Activated CD4-positive, alpha-beta T cell treated with anti-CD3 and anti-CD28 coated beads, Interleukin-2, amount 10 ng/mL, durations not matched to agents 7 days and 5 days (primary cell): ENCODE measurements at places on chromosomes 1 and 21.

- DNase-seq = no peak
Measured at GRCh38 chr1:61244114-61244513, 161.8 kb downstream of the NFIA start.

GRCh38 chr1:232036181-232036933 is 409.8 kb downstream of the DISC1 start:
- DNase-seq = no peak

- no peak for DNase-seq
Measured at GRCh38 chr1:59162665-59163064, 134.2 kb upstream of the FGGY start.

DNA sequence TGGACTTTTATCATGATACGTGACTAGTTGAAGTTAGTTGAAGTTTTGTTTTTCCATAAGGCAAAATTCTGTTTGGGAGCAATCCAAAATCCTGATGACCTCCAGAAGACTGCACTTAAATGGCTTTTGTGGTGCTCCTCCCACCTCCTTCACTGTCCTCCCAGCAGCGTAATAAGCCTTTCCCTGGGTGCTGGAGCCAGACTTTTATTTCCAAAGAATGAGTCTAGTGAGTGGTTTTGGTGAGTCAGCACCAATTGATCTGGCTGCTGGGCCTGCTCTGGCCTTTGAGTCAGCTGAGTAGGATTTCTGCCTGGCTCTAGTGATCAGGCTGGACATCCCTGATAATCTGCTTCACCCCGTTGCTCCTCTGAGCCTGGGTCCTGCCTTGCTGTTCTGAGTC is 21.7 kb upstream of the KCND3 start:
- DNase-seq = no peak

GRCh38 chr1:201500670-201501120 is 6.2 kb downstream of the CSRP1 start:
- no peak for DNase-seq

- DNase-seq = no peak
Measured at GRCh38 chr1:115136106-115136505, 46.8 kb upstream of the TSPAN2 start.

- DNase-seq = no peak
Measured at GRCh38 chr21:20789729-20790500, 208.3 kb upstream of the NCAM2 start.

DNA sequence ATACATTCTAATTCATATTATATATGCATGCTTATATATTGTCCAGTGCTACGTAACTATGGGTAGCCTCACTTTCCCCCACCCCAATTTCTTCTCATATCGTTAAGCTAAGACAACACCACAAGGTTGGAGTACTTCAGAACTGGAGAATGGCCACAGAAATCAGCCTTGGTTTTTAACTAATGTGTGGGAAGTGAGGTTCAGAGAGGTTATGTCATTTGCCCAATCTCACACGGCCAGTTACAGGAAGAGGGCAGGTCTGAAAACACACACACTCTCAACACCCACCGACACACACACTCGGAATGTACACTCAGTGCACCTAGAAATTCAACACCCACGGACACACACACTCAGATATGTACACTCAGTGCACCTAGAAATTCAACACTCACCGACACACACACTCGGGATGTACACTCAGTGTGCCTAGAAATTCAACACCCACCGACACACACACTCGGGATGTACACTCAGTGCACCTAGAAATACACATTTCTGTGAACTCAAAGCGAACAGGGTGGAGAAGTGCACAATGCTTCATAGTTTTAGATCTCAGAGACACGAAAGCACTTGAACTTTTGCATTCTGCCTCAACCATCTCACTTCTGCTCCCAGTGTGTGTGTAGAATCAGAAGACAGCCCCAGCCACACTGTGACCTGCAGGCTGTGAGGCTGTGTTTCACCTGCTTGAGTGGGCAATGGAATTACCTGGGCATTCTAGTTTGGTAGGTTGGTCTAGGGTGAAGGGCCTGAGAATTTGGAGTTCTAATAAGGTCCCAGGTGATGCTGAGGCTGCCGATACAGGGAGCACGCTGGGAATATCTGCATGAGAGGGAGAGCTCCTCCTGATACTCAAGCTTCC is 170.4 kb downstream of the CLIC6 start:
- no peak for DNase-seq

DNA sequence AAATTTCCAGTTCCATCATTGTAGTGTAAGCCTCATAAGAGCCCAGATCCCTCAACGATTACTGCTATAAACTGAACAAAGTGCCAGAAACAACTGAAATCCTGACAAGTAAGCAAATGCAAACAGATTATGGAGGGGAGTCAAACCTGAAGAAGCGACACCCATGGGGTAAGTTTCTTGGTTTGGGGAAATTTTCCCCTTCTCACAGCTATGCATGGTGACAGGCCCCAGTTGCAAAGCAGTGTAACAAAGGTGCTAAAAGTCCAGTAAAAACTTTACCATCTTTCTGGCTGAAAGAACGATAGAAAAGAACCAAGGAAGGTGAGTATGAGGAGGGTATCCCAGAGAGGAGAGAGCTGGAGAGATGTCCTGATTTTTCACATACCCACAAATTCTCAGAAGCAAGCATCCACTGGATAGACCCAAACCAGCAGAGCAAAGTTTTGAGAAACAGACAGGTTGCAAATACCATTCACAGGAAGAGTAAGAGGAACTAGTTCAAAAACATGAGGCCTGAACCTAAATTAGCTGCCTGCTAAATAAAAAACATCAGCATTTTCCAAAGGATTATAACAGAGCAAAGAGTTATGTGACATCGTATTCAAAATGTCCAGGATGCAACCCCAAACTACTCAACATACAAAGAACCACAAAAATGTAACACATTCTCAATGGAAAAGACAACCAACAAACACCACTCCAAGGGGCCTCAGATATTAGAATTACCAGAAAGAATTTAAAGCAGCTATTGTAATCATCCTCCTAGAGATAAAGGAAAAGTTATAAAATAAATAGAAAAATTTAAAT is 14.5 kb downstream of the SCYL3 start:
- no peak for DNase-seq

- no peak for DNase-seq
Measured at GRCh38 chr1:222334026-222334680, 213.8 kb downstream of the HHIPL2 start.

- peak; percentile 76 for DNase-seq
Measured at GRCh38 chr1:19643602-19644394, at the start of gene NBL1. TSS of gene NBL1 (plus strand) at chr1:19644311. CDS start at chr1:19655031, 10,720 bp downstream.

GRCh38 chr1:174957829-174958228 is 41.9 kb upstream of the CACYBP start:
- DNase-seq = no peak

DNA sequence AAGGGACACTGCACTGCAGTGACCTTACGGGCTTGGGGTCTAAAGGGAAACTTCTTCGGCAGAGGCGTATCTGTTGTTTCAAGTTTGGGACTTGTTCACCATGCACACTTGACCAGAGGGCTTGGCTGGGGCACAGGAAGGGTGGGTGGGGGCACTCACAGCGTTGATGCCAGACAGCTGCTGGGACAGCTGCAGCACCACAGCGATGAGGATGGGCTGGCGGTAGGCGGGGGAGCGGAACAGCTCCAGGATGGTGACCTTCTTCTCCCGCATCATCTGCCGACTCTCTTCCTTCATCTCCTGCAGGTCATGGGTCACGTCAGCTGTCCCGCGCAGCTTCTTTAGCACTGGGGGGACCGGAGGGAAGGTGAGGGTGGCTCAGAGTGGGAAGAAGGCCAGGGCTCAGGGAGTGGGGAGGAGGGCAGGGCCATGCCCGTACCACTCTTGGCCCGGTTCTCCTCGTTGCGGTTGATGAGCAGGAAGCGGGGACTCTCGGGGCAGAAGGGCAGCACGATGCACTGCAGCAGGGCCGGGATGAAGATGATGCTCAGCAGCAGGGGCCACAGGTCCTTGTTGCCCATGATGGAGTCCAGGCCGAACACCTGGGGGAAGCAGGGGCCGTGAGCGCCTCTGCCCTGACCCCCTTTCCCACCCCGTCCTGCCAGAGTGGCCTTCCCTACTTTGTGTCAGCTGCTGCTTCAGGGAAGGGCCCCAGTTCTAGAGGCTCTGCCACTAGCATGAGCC is 29.1 kb downstream of the SLC2A1 start:
- no peak for DNase-seq
